T-helper 9 cell (primary cell): ENCODE measurements at places on chromosomes 16 and 17.

- no peak for DNase-seq
Observed at GRCh38 chr17:6695051-6695450, 18.1 kb downstream of the SLC13A5 start.

DNA sequence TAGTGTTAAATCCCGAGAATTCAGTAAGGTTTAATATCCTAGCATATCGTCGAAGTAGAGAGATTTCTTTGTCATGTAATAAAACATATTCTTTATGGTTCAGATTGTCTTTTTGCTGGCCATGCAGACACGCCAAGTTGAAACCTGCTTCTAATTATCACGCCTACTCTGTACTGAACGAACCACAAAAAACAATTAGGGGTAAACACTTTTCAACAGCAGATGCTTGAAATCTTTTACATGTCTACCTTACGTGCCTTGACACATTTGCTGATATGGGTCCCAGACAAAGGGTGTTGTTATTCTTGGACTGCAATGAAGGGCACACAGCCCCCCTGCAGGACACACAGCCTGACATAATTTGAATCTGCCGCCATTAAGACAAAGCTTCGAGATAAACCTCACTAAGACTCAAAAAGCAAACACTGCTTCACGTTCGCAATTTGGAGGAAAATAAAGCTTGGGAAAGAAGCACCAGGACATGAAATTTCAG is 13.3 kb downstream of the WIPI1 start:
- no peak for DNase-seq

GRCh38 chr16:72794319-72794718 is 253.6 kb downstream of the ZFHX3 start:
- no peak for DNase-seq

DNA sequence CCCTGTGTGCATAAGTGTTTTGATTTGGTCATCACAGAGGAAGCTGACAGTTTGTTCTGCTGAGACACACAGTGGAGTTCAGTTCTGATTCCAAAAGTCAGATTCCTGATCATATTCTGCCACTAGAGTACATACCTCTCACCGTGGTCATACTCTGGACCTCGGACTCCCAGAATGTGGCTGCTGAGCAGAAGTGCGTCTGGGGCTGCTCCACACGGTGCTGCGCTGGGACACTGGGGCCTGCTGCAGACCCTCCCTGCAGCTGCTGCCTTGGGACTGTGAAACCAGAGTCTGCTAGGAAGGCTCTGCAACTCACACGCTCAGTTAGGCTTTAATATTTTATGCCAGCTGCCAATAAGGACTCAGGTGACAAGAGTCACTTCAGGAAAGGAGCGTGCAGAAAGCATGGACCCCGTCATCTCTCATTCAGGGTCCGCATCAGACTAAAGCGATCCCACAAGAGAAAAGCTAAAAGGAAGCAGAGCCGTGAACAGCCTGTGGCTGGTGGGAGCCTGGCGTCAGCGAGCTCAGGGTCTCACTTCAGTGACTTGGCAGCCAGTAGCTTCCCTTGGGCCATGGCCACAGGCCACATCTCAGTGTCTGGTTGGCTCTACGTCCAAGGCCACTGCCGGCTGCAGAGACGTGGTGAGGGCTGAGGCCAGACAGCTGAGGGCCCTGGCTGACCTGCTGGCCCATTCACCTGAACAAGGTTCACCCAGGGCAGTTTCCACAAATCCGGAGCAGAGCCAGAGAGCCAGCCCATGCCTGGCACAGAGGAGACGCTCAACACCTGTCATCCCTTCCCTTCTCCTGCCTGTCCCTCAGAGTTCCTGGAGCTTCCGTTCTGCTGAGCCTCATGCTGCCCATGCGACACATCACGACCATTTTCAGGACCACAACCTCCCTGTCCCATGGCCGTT is 24.7 kb upstream of the KIFC3 start:
- DNase-seq: no peak

- no peak for DNase-seq
Observed at GRCh38 chr16:29804020-29804419, 2.3 kb upstream of the MAZ start.

- no peak for DNase-seq
Observed at GRCh38 chr16:21526923-21527807, 72.2 kb upstream of the METTL9 start.

DNA sequence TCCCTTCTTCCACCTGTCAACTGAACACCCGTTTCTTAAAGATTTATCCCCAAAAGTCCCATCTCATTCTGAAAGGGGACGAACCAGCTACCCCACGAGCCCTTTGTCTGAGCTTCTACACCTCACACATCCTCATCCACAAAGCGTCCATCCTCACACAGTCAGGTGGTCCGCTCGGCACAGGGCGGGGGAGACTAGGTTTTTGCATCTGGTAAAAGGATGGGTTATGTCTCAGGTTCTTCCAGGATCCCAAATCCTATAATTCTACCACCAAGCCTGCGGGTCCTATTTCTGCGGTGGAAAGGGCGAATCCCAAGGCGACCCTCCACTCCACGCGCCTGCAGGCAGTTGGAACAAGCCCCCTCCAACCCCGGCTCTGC is 458 bp downstream of the GFOD2 start:
- DNase-seq: no peak

GRCh38 chr17:39484178-39484577 is 22.9 kb downstream of the CDK12 start:
- DNase-seq: no peak

DNA sequence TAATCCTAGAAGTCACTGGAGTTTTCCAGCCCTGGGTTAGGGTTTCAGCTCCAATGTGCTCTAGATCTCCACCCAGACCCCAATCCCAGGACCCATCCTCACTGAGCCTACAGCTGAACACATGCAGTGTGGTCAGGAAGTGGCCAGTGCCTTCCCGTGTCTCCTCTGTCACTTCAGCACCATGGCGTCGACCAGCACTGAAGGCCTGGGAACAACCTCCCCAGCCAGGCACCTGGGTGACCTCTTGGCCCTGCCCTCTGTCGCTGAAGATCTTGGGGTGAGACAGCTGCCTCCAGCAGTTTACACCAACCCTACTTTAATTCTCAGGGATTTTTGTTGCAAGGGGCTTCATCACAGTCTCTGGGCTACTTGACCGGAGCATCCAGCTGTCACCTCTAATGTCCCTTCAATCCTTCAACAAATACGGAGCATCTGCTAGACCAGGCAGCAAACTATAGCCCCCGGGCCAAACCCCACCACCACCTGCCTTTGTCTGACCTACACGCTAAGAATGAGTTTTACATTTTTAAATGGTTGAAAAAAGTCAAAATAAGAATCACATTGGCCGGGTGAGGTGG is 18.0 kb upstream of the GSG1L start:
- DNase-seq: no peak

DNA sequence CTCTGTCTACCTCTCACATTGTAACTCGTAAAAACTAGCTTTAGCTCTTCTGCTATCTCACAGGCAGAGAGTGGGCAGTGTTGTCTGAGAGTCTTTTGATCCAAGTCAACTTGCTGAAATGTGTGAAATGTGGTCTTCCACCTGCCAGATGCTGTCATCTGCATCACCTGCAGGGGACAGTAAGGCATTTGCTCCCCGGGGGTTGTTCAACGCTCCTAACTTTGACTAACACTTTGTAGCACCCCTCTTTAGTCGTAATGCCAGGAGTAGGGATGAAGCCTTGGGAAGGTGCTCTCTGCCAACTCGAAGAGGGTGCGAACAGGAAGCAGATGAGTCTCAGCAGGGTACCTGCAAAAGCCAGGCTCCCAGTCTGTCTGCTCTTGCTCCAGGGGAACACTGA is 36.1 kb downstream of the SNX11 start:
- DNase-seq: no peak

- no peak for DNase-seq
Observed at GRCh38 chr16:88539261-88539651, 30.9 kb upstream of the ZC3H18 start.

- DNase-seq: no peak
Observed at GRCh38 chr16:88747588-88748301, 37.3 kb downstream of the PIEZO1 start.

- DNase-seq: no peak
Observed at GRCh38 chr17:48546924-48547807, 2.3 kb upstream of the HOXB2 start.

DNA sequence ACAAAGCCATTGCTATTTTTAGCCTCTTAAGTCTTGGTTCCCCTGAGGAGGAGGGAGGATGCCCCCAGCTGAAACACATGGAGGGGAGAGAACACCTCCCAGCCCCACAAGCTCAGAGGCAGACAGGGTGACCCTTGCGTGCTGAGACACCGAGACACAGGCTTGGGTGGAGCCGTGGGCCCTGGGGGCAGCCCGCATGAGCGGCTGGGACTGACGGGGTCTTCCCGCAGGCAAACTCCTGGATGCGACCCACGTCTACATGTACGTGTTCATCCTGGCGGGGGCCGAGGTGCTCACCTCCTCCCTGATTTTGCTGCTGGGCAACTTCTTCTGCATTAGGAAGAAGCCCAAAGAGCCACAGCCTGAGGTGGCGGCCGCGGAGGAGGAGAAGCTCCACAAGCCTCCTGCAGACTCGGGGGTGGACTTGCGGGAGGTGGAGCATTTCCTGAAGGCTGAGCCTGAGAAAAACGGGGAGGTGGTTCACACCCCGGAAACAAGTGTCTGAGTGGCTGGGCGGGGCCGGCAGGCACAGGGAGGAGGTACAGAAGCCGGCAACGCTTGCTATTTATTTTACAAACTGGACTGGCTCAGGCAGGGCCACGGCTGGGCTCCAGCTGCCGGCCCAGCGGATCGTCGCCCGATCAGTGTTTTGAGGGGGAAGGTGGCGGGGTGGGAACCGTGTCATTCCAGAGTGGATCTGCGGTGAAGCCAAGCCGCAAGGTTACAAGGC is 9.8 kb downstream of the SLC16A3 start:
- DNase-seq: peak; percentile 68

DNA sequence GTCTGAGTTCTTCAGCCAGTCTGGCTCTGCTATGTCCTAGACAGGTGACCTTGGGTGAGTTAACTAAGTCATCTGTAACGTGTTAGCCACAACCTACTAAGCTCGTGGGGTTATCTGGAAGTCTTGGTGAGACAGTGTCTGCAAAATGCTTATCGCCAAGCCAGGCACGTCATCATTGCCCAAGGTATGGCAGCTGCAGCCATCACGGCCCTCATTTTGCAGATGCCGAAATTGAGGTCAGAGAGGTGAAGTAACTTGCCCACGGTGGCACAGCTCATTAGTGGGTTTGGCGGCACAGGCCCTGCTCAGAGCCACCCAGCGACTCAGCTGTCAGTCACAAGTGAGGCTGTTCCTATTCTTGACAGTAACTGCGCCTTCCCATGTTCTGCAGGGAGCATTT is 79.8 kb downstream of the CMIP start:
- DNase-seq: peak; percentile 48

DNA sequence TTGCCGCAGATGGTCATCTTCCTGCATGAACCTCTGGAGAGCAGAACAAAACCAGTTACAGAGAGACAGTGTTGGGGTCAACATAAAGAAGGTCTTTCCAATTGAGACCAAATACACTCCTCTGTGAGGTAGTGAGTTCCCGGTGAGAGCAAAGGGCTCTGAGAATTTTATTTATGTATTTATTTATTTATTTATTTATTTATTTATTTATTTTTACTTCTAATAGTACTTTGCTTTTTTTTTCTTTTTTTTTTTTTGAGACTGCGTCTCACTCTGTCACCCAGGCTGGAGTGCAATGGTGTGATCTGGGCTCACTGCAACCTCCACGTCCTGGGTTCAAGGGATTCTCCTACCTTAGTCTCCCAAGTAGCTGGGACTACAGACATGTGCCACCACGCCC is 12.1 kb upstream of the COTL1 start:
- no peak for DNase-seq

- no peak for DNase-seq
Observed at GRCh38 chr16:50685462-50686063, 4.5 kb upstream of the SNX20 start.

GRCh38 chr16:77536809-77537208 is 102.0 kb upstream of the ADAMTS18 start:
- DNase-seq: no peak

DNA sequence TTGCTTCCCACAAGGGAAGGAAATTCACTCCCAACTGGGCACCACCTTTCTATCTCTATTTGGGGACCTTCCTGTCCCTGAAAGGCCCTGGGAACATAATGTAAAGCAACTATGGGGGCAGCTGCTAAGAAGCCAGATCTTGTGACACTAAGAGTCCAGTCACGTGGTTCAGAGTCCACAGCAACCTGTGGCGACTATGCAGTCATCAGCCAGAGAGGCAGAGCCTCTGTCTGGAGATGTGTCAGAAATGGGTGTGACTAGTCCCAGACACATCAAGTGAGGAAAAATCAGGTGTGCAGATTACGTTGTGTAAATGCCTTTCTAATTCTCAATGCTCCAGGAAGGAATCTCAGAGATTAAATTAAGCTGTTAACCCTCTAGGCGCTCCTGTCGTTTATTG is 26.6 kb upstream of the SKAP1 start:
- no peak for DNase-seq

GRCh38 chr17:42783791-42784138 is 3.4 kb downstream of the WNK4 start:
- no peak for DNase-seq

GRCh38 chr16:19967561-19967960 is 82.9 kb upstream of the GPRC5B start:
- DNase-seq: no peak

- no peak for DNase-seq
Observed at GRCh38 chr16:74309789-74310781, 13.5 kb downstream of the PSMD7 start.

DNA sequence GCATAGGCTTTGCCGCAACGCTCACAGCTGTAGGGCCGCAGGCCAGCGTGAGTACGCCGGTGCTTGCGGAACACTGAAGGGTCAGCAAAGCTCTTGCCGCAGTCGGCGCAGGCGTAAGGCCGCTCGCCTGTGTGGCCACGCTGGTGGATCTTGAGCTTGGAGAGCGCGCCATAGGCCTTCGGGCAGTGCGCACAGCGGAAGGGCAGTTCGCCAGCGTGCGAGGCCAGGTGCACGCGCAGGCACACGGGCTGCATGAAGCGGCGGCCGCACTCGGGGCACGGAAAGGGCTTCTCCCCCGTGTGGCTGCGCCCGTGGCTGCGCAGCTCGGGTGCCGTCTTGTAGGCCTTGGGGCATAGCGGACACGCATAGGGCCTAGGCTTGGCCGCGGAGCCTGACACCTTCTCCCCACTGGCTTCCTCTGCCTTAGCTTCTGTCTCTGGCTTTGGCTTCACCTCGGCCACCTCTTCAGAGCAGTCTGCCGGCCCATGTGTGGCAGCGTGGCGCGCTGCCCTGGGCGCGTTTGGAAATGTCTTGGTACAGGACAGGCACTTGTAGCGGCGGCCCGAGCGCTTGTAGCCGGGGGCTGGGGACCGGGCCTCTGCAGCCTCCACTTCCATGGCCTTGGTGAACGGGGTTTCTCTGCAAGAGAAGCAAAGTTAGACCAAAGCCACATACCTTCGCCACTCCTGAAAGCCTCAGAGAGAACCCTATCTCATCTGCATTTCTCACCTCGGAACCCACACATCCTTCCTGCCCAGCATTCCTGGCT is 10.0 kb downstream of the ZNF668 start:
- DNase-seq: no peak

GRCh38 chr17:50452630-50453300 is 15.9 kb downstream of the CHAD start:
- no peak for DNase-seq
